ENCODE measurements at places on chromosomes 16 and 17.

DNA sequence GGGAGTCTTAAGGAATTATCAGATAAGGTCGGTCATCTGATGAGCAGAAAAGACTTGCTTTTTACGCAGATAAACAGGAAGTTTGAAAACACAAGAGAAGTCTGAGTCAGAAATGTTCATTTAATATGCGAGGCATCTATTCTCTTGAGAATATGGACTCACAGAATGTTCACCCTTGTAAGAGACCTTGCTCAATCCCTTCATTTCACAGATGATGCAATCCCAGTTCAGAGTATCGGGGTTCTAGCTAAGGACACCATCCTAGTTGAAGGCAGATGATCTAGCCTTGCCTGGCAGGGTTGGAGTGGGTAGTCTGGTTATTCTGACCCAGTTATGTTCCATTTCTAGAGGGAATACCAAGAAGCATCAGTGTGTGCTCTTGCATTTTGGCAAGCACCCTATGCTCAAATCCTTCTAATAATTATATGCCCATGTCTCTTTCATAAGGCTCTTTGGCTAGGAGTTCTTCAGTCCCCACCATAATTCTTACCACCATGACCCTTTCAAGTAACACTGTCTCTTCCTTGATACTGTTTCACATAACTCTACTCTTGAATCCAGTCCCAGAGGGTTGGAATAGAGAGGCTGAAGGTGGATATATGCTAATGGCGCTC lies 42.5 kb downstream of the YPEL2 start:
- H3K36me3 ChIP-seq: no peaks in the 10 kb centered on the region
- H3K4me1 ChIP-seq: peaks cover 81% of the 10 kb centered on the region
- H3K4me3 ChIP-seq: no peak overlapping the region
- H3K27ac ChIP-seq: peak overlapping the region; percentile 71

GRCh38 chr16:25040543-25040942 lies 25.4 kb upstream of the ARHGAP17 start:
- no peak for DNase-seq
- no peaks in the 10 kb centered on the region for H3K27me3 ChIP-seq
- H3K36me3 ChIP-seq: no peaks in the 10 kb centered on the region
- no peaks in the 10 kb centered on the region for H3K4me1 ChIP-seq
- no peak overlapping the region for H3K4me3 ChIP-seq

DNA sequence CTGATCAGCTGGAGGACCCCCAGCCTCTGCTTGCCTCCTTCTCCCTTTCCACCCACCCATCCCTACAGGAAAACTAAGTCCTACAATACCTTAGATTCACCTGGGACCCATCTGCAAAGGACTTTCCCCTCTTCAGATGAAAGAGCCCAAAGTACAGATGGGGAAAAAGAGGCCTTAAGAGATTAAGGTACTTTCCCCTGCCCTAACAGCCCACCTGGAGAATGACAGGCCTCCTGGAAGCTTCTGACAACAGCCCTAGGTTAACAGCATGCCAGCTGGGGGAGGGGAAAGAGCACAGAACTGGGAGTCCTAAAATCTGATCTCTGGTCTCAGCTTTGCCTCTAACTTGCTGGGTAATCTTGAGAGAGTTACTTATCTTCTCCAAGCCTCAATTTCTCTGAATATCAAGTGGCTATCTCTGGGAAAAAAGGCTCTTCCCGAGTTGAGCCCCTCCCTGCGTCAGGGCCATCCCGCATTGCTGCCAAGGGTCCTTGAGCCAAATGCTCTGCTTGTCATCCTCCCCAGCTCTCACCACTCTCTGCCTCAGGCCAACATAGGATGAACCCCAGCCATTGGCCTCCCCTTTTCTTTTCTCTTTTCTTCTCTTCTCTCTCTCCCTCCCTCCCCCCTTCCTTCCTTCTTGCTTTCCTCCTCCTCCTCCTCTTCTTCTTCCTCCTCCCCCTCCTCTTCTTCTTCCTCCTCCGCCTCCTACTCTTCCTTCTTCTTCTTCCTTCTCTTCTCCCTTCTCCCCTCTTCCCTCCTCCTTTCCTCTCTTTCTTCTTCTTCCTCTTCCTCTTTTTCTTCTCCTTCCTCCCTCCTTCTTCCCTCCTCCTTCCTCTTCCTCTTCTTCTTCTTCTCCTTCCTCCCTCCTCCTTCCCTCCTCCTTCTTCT lies 22.5 kb upstream of the SP6 start:
- H3K36me3 ChIP-seq: no peaks in the 10 kb centered on the region
- H3K27ac ChIP-seq: no peak overlapping the region
- no peaks in the 10 kb centered on the region for H3K4me1 ChIP-seq
- peaks cover 25% of the 10 kb centered on the region for H3K27me3 ChIP-seq

- no peak for DNase-seq
- H3K27me3 ChIP-seq: no peaks in the 10 kb centered on the region
- no peaks in the 10 kb centered on the region for H3K4me1 ChIP-seq
Measured at GRCh38 chr17:12603566-12603965, 62.1 kb upstream of the MYOCD start.

GRCh38 chr16:15694499-15694898 lies 44.5 kb downstream of the NDE1 start:
- no peak overlapping the region for H3K4me3 ChIP-seq
- H3K27ac ChIP-seq: no peak overlapping the region
- no peaks in the 10 kb centered on the region for H3K4me1 ChIP-seq
- peaks cover 89% of the 10 kb centered on the region for H3K36me3 ChIP-seq
- DNase-seq: no peak

DNA sequence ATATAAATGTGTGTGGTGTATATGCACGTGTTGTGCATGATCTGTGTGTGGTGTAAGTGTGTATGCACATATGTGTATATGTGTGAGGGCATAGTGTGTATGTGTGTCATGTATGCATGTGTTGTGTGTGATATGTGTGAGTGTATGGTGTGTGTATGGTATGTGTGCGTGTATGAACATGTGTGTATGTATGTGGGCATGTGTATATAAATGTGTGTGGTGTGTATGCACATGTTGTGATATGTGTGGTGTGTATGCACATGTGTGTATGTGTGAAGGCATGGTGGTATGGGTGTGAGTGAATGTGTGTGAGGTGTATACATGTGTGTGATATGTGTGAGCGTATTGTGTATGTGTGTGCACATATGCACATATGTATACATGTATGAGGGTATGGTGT lies 198.7 kb downstream of the RBFOX3 start:
- no peak overlapping the region for H3K4me3 ChIP-seq
- DNase-seq: no peak
- H3K4me1 ChIP-seq: no peaks in the 10 kb centered on the region
- no peak overlapping the region for H3K27ac ChIP-seq

All from upper lobe of right lung (tissue), 1 donor.